ENCODE measurements at places on chromosomes 5 and 9. TPM values are rescaled to one million over a fixed set of nuclear protein-coding genes. Genes with fewer than 3 reads are reported as not detected.

DNA sequence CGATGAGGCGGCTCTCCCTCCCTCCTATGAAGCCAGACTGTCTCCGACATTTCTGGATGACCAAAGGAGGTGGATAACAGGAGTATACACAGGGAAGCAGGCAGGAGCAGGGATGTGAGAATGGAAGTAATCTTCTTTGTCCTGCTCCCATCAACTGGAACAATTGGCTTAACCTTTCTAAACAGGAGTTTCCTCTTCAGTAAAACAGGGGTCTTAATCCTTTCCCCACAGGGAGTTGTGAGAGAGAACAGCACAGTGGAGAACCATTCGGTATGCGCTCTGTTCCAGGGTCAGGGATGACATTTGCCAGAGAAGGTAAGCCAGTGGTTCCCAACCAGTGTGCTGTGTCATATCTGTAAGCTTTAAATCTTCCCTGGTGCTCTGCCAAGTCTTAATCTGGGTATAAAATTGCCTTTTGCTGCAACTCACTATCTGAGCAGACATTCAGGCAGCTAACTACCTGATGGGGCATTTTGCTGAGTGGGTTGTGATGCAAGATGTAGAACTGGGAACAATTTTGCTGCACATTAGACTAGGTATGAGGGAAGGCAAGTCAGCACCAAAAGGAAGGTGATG is 294.8 kb upstream of the KIF2A start:
- no peak for DNase-seq

- DNase-seq, result no peak
Observed at GRCh38 chr5:122400341-122400740, 88.3 kb downstream of the SNCAIP start.

- DNase-seq, result no peak
Observed at GRCh38 chr5:108260858-108261170, 121.1 kb downstream of the FBXL17 start.

- no peak for DNase-seq
Observed at GRCh38 chr5:135042595-135042994, 8.6 kb upstream of the PITX1 start.

CAMSAP1 gene
- total RNA-seq, result 25.1 TPM

GRCh38 chr5:16592255-16592654 is 24.5 kb downstream of the RETREG1 start:
- no peak for DNase-seq

SCGB3A2 gene
- not detected for total RNA-seq

DNA sequence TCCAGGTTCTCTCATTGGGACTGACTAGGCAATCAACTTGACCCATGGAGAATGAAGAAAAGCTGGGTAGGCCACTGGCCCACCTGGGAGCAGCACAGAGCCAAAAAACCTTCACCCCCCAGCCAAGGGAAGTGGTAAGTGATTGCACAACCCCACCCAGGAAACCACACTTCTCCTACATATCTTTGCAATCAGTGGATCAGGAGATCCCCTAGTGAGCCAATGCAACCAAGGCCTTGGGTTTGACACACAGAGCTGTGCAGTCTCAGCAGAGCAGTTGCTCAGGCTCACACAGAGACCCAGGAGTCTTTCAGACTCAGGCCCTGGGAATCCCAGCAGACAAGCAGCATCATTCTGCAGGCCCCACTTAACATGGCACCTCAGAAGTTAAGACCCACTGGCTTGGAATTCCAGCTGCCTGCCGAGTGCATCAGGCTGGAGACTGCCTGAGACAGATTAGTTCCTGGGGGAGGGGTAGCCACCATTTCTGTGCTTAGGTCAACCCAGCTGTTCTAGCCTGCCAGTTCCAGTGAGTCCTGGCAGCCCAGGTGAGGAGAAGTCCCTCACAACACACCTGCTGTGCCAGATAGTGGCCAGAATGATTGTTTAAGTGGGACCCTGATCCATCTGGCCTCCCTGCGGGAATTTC is 136.4 kb downstream of the SAXO1 start:
- DNase-seq, result no peak

FRMPD1 gene
- total RNA-seq, result 0.27 TPM

NNT gene
- total RNA-seq, result 30.3 TPM

PCDHB3 gene
- 0.82 TPM for total RNA-seq

RORB gene
- total RNA-seq, result 0.27 TPM

DNA sequence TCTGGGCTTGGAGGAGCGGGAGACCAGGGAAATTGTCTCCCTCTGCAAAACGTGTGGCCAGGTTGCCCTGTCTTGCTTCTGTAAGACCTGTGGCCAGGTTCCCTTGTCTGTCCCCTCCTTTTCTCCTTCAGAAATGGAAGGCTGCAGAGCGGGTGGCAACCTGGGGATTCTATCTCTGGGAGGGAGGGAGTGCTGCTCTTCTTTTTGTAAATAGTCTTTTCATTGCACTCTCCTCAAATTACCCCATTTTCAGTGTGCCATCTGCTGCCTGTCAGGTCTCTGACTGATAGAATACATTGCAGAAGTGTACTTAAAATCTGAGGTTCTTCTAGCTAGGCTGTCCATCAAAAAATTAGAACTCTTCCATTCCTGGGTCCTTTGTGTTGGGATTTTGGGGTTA is 126.0 kb downstream of the GABRB2 start:
- DNase-seq, result no peak

DNA sequence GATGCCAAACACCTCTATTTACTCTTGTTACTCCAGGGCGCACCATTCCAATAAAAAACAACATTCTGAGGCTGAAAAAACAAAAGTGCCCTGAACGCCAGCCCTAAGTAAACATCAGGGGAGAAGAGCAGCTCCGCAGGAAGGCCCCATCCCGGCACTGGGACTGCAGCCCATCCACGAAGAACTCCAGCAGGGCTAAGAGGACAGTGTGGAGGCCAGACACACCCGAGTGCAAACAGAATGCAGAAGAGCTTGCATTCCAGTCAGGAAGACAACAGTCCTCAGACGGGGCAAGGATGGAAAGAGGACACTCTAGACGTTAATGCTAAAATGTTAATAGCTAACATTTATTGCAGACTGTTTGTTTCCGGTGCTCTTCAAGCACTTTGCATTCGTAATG is 33.0 kb downstream of the FAM240B start:
- no peak for DNase-seq

DNA sequence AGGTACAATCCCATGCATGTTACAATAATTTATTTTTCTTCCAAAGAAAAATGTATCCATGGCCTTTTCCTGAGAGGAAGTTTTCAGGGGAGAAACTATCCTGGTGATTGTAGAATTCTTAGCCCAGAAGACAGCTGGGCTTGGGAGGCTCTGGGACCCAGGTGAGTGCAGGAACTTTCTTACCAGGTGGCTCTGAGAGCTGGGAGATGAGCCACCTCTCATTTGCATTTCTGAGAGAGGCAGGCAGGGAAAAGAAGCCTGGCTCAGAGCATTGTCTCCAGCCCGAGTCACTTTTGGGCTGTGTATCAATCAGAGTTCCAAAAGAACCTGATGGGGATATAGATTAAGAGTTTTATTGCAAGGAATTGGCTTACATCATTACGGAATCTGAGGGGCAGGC is 52.7 kb downstream of the ALG2 start:
- DNase-seq, result no peak

DNA sequence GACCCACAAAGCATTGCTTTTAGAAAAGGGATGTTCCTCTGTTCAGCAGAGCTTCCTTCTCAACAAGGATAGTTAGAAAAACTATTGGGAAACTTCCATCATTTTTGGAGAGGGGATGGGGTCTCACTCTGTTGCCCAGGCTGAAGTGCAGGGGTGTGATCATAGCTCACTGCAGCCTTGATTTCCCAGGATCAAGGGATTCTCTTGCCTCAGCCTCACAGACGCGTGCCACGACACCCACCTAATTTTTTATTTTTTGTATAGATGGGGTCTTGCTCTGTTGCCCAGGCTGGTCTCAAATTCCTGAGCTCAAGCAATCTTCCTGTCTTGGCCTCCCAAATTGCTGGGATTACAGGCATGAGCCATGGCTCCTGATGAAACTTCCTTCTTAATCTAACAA is 34.8 kb downstream of the PHAX start:
- no peak for DNase-seq

GRCh38 chr5:151173711-151174611 is 16.4 kb upstream of the ANXA6 start:
- DNase-seq, result no peak

DNA sequence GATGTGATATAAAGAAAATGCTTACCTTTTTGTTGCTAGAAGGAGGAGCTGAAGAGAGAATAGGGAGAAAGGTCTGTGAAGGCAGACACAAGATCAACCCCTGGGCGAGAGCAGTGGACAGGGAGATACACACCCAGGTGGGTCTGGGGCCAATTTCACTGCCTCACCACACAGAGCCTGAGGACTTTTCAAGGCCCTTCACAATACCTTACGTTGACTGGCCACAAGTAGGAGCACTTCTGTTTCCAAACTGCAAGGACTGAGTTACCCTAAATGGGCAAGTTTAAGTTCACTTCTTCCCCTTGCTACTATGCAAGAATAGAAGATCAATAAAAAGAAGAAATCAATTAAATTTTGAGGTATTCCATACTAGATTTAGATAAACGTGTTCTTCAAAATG is 174.5 kb upstream of the SLC12A2 start:
- DNase-seq, result no peak

QRFP gene
- total RNA-seq, result not detected

GRCh38 chr5:178206166-178207101 is 2.1 kb downstream of the HNRNPAB start:
- no peak for DNase-seq

F12 gene
- total RNA-seq, result 6.2 TPM

DNA sequence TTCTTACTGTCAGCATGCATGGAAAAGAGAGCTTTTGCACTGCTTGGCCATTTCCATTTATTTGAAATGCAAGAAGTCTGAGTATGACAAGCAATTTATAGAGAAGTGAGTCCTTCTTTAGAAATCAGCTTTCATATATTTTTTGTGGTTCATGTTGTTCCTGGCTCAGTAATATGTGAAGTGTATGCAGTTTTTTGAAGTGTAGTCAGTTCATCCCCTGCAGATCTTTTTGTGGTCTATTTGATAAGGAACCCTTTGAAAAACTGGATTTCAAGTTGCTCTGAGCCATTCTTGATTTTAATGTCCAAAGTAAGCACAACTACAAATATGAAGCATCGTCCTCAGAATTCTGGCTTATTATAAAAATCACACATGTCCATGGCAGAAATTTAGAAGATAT is 294.1 kb upstream of the SMC2 start:
- no peak for DNase-seq

GRCh38 chr5:180345186-180345585 is 8.0 kb downstream of the GFPT2 start:
- no peak for DNase-seq

KIF12 gene
- 18.3 TPM for total RNA-seq

GRCh38 chr5:73506459-73506955 is 8.3 kb downstream of the BTF3 start:
- DNase-seq, result no peak

DNA sequence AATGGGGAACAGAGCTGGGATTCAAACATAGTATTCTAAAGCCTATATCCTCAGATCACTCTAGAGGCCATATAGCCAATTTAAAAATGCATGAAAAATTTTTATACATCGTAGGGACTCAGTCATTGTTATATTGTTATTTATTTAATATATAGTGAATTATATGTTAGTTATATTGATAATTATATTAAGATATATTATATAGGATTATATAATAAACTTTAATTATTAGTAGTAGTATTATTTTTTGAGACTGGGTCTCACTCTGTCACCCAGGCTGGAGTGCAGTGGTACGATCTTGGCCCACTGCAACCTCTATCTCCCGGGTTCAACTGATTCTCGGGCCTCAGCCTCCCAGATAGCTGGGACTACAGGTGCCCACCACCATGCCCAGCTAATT is 65.7 kb upstream of the DPYSL3 start:
- DNase-seq, result no peak

C5orf46 gene
- not detected for total RNA-seq

RAB3C gene
- total RNA-seq, result 0.55 TPM

DNA sequence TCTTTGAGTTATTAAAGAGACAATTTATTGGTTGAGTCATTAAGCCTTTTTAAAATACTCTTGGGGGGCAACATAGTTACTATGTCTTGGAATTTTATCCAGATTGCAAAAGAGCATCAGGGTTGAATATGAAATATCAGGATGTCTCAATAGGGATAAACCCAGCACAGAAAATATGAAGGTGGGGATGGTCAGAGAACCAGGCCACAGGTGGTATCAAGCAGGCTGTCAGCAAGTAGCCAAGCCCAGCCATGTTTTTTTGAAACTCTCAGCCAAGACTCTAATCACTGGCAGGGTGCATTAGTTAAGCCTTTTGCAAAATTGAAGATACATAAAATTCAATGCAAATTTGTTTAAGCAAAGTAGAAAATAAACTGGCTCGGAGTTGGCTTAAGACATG is 468.9 kb downstream of the DTWD2 start:
- DNase-seq, result no peak

All from transverse colon (tissue), 4 donors.